ENCODE measurements at places on chromosomes 16 and 17.

DNA sequence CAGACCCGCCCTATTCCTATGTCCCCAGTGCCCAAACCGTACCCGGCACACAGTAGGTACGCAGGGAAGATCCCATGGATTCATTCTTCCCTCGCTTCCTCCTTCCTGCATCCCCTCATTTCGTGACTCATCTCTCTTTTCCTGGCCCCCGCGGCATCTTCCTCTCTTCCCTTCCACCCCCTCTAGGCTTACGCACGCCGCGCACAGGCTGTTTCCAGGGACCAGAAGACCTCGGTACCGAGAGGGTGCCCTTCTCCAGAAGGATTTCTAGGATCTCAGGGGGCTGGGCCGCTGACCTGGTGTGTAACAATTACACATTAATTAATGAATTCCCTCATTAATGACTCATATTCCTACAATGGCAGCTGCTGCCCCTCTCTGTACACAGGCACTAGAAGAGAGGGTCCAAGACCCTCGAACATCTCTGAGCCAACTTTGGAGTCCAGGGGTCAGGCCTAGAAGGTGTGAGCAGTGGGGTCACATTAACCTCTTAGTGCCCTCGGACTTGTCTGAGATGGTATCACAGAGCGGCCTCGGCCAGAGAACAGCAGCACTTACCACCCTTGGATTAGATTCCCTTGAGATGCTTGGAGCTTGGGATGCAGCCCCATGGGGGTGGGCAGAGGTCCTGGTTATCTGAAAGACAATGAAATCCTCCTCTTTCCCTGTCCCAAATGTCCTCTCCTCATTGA is 16.8 kb upstream of the PLLP start:
- no peak for DNase-seq

DNA sequence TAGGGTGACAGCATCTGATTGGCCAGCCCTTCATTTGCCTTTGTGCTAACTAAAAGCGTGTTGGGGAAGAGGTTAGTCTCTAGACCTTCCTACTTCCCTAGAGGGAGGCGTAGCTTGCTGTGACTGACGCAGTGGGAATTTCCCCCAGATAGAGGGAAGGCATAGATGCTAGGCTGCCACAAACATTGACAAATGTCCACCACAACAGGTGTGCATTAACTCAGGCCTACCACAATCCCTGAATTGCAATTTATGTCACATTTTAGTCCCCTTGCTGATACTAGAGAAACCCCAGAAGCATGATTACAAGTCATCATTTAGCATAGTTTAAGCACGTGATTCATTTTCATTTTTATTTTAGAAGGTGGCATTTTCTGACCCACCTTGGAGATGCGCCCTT is 76.3 kb upstream of the WSB1 start:
- DNase-seq = no peak

DNA sequence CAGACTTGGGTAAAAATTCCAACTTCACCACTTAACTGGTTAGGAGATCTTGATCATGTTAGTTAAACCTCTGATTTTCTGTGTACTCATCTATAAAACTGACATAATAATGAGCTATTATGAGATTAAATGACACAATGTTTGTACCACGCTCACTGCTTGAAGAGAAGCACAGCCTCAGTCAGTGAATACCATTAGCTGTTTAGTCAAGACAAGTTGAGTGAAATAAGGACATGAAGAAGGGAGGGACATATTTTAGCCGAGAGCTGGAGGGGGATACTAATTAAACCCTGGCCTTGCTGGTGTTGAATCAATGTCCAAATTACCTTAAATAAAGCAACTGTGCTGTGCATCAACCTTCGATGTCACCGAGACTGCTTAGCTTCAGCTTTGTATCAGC is 105.1 kb upstream of the TOX3 start:
- no peak for DNase-seq

GRCh38 chr17:61158376-61158775 is 241.3 kb upstream of the TBX2 start:
- no peak for DNase-seq

DNA sequence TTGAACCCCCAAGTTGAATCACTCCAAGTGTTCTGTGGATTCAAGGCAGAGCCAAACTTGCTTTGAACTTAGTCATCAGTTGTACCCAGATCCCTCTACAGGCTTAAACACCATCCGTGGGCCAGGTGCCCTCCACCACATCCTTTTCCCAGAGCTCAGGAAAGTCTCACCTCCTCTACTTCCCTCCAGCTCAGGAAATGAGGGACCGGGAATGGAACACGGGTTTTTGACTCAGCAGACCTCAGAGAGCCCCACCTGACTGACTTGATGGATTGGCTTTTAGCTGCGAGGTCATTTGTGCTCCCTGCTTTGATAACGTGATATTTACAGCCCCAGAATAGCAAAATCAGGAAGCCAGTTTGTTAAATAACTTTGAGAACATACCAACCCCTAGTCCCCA is 20.1 kb downstream of the GID4 start:
- DNase-seq = no peak

DNA sequence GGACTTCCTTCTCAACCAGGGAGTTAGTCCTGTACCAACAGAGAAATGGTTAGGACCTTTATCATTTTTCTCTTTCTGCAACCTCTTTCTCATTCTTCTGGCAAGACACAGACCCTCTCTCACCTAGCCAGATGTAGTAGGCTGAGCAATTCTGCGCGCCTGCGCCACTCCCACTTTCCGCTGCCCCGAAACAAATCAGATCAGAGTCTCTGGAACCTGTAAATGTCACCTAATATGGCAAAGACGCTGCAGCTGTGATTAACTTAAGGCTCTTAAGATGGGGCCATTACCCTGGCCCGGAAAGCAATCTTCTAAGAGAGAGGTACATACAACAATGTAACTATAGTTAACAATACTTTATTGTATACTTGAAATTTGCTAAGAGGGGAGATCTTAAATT is 94.3 kb upstream of the ASIC2 start:
- no peak for DNase-seq

GRCh38 chr17:49783071-49783715 is 5.3 kb upstream of the KAT7 start:
- no peak for DNase-seq

GRCh38 chr16:46774743-46775177 is 26.6 kb upstream of the MYLK3 start:
- DNase-seq = no peak

Measured in stimulated activated CD8-positive, alpha-beta memory T cell treated with anti-CD3 and anti-CD28 coated beads, Interleukin-7, amount 100 ng/mL, for 1 hour (primary cell).